ENCODE measurements at places on chromosomes 2 and 18.

DNA sequence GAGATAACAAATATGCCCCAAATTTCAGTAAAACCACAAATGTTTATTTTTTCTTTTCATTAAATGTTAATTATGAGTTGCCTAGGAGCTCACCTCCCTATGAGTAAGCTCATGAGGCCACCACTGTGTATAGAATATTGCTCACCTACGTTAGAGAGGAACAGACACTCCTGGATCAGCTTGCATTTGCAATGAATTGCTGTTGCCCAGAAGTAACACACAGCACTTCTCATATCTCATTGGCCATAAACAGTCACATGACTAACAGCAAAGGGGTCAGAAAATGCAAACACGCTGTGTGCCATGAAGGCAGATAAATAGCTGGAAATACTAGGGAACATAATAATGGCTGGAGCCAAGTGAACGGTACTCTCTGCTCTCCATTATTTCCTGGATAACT lies 89.0 kb upstream of the GALNT5 start:
- peak; percentile 46 for DNase-seq

DNA sequence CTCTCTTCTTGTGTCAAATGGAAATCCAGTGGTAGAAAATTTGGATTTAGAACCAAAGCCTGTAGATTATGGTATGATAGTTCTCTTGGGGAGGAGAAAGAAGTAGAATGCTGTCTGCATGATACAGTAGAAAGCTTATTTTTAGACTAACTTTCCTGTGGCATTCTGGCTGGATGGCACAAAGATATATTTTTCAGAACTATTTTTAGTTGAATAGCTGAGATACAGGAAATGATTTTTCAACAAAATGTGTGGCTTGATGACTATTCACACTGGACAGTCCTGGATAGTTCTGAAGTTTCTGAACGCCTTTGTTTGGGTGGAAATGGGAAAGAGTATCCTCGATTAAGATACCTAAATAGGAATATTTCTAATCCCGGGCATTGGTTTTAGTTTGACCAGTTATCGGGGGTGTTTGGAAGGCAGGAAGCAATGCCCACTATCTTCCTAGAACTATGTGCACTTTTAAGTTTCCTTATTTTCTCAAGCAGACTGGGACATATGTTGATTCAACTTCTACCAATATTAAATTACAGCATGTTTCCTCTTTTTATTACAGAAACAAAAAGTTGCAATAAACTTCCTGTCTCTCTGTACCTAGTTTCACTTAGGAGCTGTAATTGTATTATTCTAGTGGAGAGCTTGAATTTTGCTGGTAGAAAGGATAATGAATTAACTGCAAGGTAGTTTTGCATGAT lies 32.1 kb downstream of the GDF7 start:
- peak; percentile 18 for DNase-seq

DNA sequence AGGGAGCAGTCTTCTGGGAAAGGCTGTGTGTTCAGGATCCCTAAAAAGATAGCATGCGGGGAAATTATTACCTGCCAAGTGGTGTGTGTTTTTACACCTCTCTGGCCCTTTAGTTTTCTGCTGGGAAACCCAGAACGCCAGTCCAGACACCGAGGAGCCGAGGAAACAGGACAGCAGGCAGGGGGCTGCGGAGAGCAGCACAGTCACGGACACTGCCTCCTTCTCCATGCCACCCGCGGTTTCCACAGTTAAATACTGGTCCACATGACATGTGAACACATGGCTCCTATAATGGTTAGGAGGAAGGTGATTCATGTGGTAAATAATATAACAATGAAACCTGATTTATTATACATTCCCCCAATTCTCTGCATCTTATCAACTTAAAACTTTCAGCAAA lies 20.4 kb downstream of the CNOT11 start:
- DNase-seq, result no peak

DNA sequence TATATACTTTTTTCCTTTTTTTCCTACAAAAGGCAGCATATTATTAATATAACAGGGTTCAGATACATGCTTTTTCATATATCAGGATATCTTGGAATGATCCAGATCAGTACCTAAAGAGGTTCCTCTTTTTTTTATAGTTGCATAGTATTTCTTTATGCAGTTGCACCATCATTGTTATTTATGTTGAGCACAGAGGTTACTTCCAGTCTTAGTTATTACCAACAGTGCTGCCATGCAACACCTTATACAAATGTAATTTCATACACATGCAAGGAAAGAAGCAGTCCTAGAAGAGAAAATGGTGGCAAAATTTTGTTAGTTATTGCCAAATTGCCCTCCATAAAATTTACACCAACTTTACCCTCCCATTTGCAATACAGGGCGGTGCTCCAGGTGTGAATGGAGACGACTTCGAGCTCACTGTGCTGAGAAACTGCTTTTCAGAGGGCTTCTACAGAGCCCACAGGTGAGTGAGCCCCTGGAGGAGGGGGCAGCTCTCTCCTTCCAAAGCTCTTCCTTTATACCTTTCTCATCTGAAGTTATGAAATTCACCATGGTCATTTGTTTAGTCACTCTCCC lies 30.0 kb upstream of the KCMF1 start:
- DNase-seq, result no peak

DNA sequence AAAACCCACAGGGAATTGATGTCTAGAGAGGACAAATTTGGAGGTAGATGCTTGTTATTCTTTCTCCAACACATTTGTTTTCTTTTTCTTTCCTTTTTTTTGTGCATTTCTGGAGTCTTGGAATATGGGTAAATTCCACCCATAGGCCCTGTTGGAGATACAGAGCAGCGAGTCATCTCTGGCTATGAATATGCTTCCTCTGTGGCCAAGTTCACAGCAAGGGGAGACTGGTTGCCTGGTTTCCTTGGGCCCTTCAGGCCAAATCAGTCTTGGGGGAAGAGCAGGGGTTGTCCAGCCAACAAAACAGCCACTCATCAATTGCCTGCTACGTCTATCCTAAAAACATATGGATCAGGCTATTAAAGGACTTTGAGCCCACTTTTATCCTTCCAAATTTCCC lies 27.5 kb downstream of the SP100 start:
- DNase-seq, result peak; percentile 61

DNA sequence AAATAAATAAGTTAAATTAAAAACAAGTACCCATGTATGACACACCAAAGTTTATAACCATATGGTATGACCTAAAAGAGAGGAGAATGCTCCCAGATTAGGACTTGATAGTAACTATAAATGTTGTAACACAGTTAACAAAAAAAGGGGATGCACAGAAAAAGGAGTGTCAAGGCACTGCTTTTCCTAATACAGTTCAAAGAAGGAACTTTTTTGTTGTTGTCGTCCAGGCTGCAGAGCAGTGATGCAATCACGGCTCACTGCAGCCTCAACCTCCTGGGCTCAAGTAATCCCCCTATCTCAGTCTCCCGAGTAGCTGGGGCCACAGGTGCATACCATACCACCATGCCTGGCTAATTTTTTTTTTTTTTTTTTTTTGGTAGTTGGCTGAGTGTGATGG lies 2.7 kb downstream of the NARS1 start:
- DNase-seq, result no peak

DNA sequence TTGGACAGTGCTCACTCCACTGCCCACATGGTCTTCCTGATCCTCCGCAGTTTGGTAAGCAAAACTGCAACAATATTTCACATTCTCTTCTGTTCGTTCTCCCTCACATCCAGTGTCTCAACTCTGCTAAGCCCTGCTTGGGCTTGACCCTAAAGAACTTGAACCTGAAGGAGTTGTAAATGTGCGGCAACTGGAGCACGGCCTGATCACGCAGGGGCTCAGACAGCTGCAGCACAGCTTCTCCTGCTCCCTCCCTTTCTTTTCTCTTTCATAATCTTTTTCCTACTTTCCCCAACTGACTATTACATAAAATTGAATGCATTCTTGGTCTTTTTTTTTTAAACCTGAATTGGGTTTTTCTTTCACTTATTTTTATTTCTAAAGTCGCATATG lies 10.2 kb downstream of the CYRIA start:
- DNase-seq, result no peak

DNA sequence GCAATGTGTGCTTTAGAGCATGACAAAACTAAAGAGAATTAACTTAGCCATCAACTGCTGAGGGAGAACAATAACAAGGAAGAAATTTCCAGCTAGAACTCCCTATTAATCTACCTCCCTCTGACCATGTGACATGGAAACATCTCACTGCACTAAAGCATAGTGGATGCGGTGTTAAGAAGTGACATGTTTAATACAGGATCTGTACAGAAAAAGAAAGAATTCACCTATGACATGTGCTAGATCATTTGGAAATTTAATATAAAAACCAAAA lies 202.3 kb upstream of the KLHL14 start:
- DNase-seq, result no peak

DNA sequence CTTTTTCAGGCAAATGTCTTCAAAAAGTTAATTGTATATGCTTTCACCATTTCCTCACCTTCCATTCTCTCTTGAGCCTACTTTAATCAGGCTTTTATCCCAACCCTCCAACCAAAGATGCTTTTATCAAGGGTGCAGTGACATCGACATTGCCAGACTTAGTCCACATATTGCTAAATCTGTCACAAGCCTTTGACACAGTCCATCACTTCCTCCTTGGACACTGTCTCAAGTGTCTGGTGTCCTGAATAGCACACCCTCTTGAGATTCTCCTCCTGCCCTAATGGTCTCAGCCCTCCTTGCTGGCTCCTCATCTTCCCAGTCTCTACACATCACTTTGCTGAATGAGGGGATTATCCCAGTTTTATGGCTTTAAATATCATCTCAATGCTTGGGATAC lies 147.5 kb upstream of the SLC39A10 start:
- DNase-seq, result no peak

GRCh38 chr18:52087140-52087539 lies 252.9 kb upstream of the DCC start:
- no peak for DNase-seq

GRCh38 chr2:193841384-193842150 lies 1646.8 kb upstream of the TMEFF2 start:
- peak; percentile 67 for DNase-seq
